ENCODE measurements at places on chromosomes 13 and 19.

DNA sequence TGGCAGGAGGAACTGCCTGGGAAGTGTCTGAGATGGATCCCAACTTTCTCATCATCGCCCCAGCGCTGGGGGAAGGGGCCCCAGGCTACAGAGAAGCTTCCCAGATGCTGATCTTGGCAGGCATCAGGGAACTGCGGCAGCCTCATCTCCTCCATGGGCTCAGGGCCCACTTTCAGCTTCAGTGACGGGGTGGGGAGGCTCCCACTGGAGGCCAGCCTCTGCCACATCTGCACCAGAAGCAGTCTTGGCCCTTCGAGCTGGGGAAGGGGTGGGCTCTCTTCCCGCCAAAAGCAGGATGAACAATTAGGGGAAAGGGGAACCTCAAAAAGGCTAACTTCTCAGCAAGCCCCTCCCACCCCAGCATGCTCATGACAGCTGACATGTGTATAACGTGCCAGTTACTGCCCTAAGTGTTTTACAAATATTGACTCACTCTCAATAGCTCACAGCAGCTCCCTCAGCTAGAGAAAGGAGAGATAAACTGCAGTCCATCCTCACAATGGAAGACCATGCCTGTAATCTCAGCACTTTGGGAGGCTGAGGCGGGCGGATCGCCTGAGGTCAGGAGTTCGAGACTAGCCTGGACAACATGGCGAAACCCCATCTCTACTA is 7.1 kb upstream of the S1PR2 start:
- peak; percentile 45 for DNase-seq

DNA sequence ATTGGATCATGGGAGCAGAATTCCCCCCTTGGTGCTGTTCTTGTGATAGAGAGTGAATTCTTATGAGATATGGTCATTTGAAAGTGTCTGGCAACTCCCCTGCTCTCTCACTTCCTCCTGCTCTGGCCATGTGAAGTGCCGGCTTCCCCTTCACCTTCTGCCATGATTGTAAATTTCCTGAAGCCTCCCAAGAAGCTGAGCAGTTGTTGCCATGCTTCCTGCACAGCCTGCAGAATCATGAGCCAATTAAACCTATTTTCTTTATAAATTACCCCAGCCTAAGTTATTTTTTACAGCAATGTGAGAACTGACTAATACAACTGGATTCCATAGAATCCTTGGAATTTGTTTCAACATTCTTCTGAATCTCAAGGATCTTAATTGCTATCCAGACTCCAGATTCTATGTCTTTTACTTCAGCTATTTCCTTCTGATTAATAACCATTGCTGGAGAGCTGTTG is 328.1 kb downstream of the SLITRK5 start:
- no peak for DNase-seq

GRCh38 chr13:112711528-112712265 is 21.9 kb downstream of the ATP11A start:
- DNase-seq: peak; percentile 100

GRCh38 chr13:19382111-19382510 is 179.2 kb downstream of the TPTE2 start:
- DNase-seq: no peak

GRCh38 chr13:38871275-38871674 is 119.4 kb downstream of the STOML3 start:
- no peak for DNase-seq

GRCh38 chr13:27919934-27920676 is at the start of gene PDX1:
TSS of gene PDX1 (plus strand) at chr13:27920000. CDS start at chr13:27920139, 139 bp downstream.
- no peak for DNase-seq
